ENCODE measurements at places on chromosomes 5 and 9.

- H3K27ac ChIP-seq = no peak overlapping the region
- H3K27me3 ChIP-seq = no peaks in the 10 kb centered on the region
- no peak for DNase-seq
- no peaks in the 10 kb centered on the region for H3K36me3 ChIP-seq
- no peaks in the 10 kb centered on the region for H3K4me1 ChIP-seq
Measured at GRCh38 chr5:16628376-16628775, 11.6 kb upstream of the RETREG1 start.

GRCh38 chr5:176570044-176570443 is 20.9 kb downstream of the CDHR2 start:
- no peak overlapping the region for H3K4me3 ChIP-seq
- no peaks in the 10 kb centered on the region for H3K27me3 ChIP-seq
- no peak for DNase-seq

DNA sequence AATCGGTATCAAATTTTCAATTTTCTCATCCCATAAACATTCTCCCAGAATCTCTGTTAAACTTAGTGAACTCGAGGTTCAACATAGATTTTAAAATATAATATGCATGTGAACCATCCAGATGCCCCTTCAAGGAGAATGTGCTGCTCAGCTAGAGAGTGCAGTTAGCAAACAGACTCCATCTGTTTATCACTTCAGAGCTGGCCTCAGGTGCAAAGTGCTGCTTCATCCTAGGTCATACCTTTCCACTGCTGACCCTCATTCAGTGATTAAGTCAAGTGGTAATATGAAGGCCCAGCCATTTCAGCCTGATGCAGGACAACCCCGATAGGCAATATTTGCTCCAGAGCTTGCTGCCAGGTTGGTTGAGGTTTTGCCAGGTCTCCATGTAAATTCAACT is 339.0 kb upstream of the POU5F2 start:
- DNase-seq = no peak
- H3K27ac ChIP-seq = no peak overlapping the region
- no peaks in the 10 kb centered on the region for H3K27me3 ChIP-seq
- H3K4me3 ChIP-seq = no peak overlapping the region

DNA sequence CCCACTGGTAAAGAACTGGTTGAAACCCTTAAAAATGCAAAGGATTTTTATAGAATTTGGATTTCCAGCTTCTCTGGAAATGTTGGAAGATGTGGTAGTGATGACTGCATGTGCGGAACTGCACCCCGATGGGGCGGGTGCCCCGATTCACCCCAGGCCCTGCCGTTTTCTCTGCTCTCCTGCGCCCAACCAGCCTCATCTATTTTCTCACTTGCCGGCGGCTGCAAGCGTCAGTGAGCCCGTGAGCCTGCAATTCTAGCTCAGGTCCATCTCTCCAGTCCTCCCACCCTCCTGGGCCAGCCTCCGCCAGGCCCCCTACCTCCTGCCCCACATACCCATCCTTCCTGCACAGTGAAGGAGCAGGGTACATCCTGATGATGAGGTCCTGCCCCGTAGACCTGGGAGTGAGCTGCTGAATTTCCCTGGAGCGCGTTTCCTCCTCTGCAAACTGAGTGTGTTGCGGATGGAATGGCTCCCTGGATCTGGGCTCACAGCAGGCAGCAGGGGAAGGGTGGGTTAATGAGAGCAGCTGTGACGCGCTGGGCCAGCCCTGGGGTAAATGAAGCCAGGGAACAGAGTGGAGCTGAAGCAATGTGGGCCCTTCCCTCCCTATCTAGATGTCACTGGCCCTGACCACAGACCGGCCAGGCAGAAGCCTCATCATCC is 45.9 kb upstream of the PHYKPL start:
- H3K36me3 ChIP-seq = no peaks in the 10 kb centered on the region
- H3K4me1 ChIP-seq = peaks cover 32% of the 10 kb centered on the region
- no peak overlapping the region for H3K4me3 ChIP-seq
- H3K27me3 ChIP-seq = no peaks in the 10 kb centered on the region
- no peak overlapping the region for H3K27ac ChIP-seq
- peak; percentile 9 for DNase-seq

GRCh38 chr9:128253140-128253990 is 22.4 kb downstream of the GOLGA2 start:
- no peak overlapping the region for H3K4me3 ChIP-seq
- no peaks in the 10 kb centered on the region for H3K27me3 ChIP-seq
- no peak overlapping the region for H3K27ac ChIP-seq

GRCh38 chr5:152466085-152466745 is 61.1 kb upstream of the NMUR2 start:
- no peaks in the 10 kb centered on the region for H3K36me3 ChIP-seq
- H3K4me1 ChIP-seq = no peaks in the 10 kb centered on the region

DNA sequence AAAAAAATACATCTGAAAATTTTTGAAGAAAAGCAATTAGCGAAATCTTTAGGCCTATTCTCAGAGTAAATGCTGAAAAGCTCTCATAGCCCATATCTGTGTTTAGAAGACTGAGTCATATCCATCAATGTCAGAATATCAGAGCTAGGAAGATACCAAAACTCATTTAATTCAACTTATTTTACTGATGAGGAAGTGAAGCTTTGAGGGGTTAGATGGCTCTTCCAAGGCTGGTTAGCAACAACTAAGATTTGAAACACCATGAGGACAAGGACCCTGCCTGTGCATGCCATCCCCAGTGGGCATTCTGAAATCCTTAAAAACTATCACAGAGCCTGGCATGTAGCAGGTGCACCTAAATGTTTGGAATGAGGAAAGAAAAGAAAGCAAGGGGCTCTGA is 2.5 kb downstream of the FREM1 start:
- no peak overlapping the region for H3K27ac ChIP-seq
- no peak for DNase-seq
- no peak overlapping the region for H3K4me3 ChIP-seq
- H3K36me3 ChIP-seq = no peaks in the 10 kb centered on the region
- no peaks in the 10 kb centered on the region for H3K27me3 ChIP-seq

DNA sequence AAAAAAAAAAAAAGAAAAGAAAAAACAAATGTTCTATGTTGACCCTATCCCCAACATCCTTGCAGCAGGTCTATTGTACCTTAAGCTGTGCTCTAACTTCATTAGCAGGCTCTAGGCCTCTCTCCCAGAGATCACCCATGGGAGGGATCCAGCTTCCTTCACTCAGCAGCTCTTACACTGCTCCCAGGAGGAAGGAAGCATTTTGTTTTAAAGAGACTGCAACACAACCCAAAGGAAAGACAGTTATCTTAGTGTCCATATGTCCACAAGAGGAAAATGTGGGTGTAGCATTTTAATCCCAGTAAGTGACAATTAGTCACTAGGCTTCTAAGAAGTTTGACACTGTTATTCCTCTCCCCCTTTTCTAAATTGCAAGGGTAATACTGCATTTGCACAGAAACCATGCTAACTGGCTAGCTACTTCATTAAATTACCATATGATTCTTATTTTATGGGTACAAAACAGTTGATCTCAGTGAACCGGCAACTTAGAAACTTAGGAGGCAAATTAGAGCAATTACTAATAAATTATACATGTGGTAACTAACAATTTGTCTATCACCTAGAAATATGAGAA is 58.8 kb downstream of the MARCHF3 start:
- H3K36me3 ChIP-seq = no peaks in the 10 kb centered on the region
- no peaks in the 10 kb centered on the region for H3K27me3 ChIP-seq
- peaks cover 8% of the 10 kb centered on the region for H3K4me1 ChIP-seq
- H3K27ac ChIP-seq = no peak overlapping the region

Data from spinal cord (tissue), 10 donors.